ENCODE measurements at places on chromosomes 7 and 10. TPM values are rescaled to one million over a fixed set of nuclear protein-coding genes. Genes with fewer than 3 reads are reported as not detected.

DNA sequence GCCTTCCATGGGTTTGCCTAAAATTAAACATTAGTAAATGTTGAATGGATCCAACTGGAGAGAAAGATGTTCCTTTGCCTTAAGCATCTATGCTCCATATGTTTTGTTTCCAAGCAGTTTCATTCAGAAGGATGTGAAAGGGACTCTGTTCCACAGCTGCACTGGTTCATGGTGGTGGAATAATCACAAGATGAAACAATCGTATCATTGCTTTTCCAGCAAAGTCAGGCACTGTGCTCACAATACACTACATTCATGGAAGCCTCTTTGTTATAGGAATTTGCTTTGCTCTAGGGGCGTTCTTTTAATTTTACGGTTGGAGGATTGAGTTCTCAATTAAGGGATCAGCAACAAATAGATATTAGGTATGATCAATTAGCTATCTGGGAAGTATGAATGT is 33.8 kb downstream of the RAMP3 start:
- H3K36me3 ChIP-seq = no peaks in the 10 kb centered on the region
- H3K4me1 ChIP-seq = no peaks in the 10 kb centered on the region
- H3K4me3 ChIP-seq = no peak overlapping the region
- no peak overlapping the region for H3K27ac ChIP-seq

- H3K4me1 ChIP-seq = peaks cover 18% of the 10 kb centered on the region
- H3K27me3 ChIP-seq = no peaks in the 10 kb centered on the region
- DNase-seq = no peak
- no peak overlapping the region for H3K4me3 ChIP-seq
Measured at GRCh38 chr7:87435546-87435945, 39.9 kb downstream of the ABCB4 start.

DNA sequence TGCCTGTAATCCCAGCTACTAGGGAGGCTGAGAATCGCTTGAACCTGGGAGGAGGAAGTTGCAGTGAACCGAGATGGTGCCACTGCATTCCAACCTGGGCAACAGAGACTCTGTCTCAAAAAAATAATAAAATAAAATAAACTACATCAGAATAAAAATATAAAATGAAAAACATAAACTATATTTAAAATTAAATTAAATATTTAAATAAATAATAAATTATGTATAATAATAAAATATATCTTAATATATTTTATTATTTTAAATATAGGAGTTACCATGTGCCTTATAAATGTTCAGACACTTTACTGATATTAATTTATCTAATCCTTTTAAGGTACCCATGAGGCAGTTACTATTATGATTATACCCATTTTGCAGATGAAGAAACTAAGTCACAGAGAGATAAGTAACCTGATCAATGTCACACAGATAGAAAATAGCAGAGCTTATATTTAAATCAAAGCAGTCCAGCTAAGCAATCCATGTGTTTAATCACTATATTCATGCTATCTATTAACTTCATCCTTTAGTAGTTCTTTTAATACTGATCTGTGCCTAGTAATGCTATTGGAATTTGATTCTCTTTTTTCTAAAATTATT is 30.3 kb upstream of the MET start:
- DNase-seq = no peak
- no peaks in the 10 kb centered on the region for H3K4me1 ChIP-seq
- no peak overlapping the region for H3K27ac ChIP-seq
- no peak overlapping the region for H3K4me3 ChIP-seq
- no peaks in the 10 kb centered on the region for H3K27me3 ChIP-seq

GRCh38 chr7:36821617-36822016 is 97.3 kb upstream of the AOAH start:
- H3K27me3 ChIP-seq = no peaks in the 10 kb centered on the region
- no peaks in the 10 kb centered on the region for H3K36me3 ChIP-seq
- DNase-seq = no peak

GRCh38 chr10:62388328-62388727 is 14.2 kb downstream of the ZNF365 start:
- no peak for DNase-seq
- H3K36me3 ChIP-seq = no peaks in the 10 kb centered on the region
- H3K4me3 ChIP-seq = no peak overlapping the region
- peaks cover 14% of the 10 kb centered on the region for H3K4me1 ChIP-seq
- H3K27ac ChIP-seq = no peak overlapping the region

DNA sequence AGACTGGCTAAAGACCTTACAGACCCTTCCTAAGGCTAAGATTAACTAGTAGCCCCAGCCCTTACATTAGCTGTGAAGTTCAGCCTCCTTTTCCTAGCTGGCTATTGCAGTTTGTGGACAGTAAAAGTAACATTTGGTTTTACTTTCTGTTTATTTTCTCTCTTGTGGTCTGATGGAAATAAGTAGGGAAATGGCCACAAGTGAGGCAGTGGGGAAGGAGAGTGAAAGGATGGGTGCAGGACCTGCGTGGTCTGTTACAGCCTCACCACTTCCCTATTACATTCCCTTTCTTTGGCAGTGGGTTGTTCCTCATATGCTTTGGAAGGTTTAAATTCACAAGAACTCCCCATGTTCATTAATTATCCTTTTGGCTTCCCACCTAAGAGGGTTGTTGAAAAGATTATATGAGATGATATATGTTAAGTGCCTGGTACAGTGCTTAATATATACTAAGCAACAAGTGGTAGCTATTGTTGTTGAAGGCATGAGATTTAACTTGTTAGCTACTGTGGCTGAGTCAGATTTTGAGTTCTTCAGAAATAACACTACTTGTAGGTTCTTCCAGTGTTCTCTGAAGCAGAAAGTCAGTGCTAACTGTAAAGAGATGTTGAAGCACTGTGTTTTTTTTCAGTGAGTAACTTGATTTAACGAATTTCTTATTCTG is 181.7 kb downstream of the ST7 start:
- no peak overlapping the region for H3K27ac ChIP-seq
- H3K27me3 ChIP-seq = no peaks in the 10 kb centered on the region
- no peak for DNase-seq
- peaks cover 32% of the 10 kb centered on the region for H3K4me1 ChIP-seq
- H3K4me3 ChIP-seq = no peak overlapping the region

Gene PLPP4
- not detected for total RNA-seq

Gene DENND2A
- total RNA-seq = 10.0 TPM

Gene SLC13A1
- total RNA-seq = not detected

Gene PCLO
- total RNA-seq = 4.2 TPM
